ENCODE measurements at places on chromosomes 3 and 15.

DNA sequence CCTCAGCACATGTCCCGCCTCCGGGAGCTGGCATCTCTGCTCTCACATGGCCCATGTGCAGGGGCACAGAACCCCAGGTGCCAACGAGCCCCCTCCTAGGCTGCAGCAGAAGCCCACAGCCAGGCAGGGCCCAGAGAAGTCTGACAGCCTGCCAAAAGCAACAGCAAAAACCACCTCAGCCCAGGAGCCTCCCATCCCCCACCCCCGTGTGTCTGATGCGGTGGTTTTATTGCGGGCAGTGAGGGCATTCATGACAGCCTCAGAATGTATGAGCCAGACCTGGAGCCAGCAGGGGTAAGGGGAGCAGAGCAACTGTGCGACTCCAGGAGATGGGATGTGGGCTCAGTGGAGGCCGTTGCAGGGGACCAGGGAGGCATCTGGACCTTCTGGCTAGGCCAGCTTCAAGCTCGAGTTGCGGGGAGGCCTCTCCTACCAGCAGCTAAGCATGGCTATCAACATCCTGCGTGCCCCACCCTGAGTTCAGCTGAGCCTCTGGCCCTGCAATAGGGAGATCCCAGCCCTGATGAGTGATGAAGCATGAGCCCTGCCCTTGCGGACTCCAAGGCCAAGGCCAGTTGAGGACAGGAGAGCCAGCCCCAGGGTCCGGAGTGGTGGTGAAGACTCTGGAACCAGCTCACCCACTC is 52.5 kb downstream of the CYP11A1 start:
- DNase-seq: no peak

- DNase-seq: no peak
Observed at GRCh38 chr3:152204218-152204617, 64.5 kb upstream of the MBNL1 start.

DNA sequence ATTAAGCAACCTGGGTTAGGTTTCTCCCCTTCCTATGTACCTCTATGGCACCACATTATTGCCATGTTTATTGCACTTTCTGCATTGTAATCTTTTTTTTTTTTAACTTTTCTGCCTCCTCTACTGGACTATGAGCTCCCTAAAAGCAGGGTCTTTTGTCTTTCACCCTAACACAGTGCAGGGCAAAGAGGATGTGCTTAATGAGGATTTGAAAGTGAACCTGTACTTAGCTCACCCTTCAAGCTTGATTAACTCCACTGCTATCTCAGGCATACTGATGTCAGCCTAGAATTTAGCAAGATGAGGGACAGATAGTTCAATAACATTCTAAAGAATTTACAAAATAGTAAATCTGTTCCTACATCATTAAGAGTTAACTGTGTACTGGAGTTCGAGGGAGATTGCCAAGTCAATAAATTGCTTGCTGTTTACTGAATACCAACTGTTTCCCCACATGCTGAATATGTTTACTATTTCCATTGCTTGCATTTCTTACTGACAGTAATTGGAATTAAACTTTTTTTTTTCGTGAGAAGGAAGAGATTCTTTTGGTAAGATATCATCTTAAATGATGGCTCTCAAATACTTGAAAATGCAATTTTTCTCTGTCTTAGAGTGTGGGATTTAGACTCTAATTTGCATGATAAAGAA is 15.7 kb upstream of the PPARG start:
- no peak for DNase-seq

DNA sequence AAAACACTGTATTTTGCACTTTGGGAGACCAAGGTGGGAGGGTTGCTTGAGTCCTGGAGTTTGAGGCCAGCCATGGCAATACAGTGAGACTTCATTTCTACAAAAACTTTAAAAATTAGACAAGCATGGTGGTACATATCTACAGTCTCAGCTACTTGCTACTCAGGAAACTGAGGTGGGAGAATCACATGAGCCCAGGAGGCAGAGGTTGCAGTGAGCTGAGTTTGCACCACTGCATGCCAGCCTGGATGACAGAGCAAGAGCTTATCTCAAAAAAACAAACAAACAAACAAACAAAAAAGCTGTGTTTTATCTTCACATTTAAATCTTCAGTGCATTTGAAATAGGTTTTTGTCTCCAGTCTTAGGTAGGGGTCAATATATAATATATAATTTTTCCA is 4.8 kb upstream of the SLC9C1 start:
- DNase-seq: no peak

DNA sequence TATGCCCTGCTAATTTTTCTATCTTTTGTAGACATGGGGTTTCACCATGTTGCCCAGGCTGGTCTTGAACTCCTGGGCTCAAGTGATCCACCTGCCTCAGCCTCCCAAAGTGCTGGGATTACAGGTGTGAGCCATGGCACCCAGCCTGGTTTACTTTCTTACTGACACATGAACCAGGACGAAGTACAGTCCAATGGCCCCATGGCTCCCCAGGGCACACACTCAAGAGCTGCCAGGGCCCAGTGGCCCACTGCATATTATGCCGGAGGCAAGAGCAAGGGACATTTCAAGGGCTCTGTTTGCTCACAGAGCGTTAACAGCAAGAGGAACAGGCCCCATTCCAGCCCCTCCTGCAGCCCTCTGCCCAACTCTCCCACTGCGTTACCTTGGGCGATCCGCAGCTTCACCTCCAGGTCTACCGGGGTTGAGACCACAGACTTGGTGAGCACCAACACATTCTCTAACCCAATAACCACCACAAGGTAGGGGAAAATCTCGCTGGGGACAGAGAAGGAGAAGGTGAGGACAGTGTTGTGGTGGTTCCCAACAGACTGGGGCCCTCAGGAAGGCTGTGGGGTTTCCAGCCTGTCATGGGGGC is 42.8 kb downstream of the PTPN23 start:
- DNase-seq: no peak

DNA sequence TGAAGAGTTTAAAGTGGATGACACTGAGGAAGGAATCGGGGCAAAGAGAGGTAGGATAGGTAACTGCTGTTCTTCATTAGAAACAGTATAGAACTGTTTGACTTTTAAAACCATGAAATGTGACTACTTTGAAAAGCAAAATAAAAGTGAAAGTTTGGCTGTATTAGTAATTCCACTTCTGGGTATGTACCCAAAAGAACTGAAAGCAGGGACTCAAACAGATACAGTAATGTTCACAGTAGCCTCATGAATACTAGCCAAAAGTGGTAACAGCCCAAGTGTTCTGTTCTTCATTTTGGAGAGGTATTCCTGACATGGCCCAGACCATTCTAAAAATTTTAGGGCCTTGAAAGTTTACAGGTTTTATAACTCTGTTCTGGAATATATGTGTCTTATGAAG is 1055.4 kb downstream of the TBL1XR1 start:
- no peak for DNase-seq

- DNase-seq: no peak
Observed at GRCh38 chr3:87575550-87575949, 299.2 kb upstream of the POU1F1 start.

- DNase-seq: no peak
Observed at GRCh38 chr3:31039145-31039544, 144.7 kb upstream of the GADL1 start.

All from vagina (tissue), 2 donors.